ENCODE measurements at places on chromosomes 6 and 20.

DNA sequence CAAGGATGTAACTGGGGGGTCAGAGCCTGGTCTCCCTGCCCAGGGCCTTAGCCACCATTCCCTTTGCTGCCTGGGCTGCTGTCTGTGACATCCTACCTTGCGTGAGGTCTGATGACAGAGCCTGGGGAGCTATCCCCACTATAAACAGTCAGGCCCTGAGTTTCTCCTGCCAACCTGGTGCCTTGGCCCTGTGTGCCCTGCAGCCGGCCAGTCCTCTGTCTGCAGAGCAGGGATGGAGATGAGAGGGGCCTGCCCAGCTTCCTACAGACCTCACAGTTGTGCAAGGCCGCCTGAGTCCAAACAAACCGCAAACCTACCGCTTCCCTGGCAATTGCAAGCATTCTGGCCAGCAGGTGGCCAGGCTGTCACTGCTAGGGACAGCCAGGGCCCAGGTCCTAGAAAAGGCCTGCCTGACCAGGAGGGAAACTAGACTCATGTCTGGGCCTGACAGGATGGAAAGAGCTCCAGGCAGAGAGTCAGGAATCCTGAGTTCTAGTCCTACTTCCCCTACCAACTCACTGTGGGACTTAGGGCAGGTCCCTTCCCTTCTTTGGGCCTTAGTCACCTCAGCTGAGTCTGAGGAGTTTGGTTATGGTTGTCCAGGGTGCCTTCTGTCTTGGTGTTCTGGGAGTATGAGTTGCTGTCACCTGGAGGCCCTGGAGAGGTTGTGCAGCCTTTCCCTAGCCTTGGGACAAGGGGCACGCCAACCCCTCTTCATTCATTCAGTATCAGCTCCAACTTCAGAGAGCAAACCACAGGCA is 86.2 kb downstream of the VEGFA start:
- DNase-seq, result peak; percentile 44

DNA sequence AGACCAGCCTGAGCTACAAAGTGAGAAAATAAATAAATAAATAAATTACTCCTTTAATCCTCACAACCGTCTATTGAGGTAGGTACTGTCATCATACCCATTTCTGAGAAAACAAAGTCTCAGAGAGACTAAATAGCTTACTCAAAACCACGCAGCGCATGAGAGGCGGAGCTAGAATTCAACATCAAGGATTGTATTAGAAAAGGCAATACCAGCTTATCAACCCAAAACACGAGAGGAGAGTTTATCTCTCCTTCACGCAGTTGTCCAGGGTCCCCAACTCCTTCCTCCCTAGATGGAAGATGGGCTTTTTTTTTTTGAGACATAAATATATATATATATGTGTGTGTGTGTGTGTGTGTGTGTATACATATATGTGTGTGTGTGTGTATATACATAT is 12.2 kb downstream of the HNF4A start:
- DNase-seq, result no peak

GRCh38 chr6:78829407-78829806 is 37.9 kb upstream of the IRAK1BP1 start:
- DNase-seq, result no peak

DNA sequence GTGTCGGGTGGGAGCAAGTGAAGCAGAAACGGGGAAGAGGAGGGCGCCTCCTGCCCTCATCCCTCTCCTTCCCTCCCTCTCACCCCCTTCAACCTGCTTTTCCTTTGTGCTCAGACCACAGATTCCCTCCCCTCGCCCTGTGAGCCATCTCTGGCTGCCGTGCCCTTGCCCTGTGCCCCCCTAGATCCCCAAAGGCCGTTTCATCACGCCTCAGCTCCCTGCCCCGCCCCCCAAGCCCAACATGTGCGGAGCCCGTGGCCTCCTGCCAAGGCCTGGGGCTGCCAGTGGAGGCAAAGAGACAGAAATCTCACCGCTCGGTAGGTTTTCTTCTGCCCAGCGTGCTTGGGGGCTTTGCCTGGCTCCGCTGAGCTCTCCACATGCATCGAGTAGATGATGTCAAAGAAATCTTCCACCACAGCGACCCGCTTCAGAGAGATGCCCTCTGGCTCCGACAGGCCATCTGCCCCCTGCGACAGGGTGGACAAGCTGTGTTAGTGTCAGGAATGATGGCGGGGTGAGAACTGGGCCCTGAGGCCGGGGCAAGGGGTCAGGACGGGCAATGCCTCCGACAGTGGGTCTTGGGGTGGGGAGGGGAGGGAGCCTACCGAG is 57.6 kb downstream of the NOL4L start:
- DNase-seq, result no peak

- DNase-seq, result no peak
Measured at GRCh38 chr20:34185766-34186620, 55.2 kb upstream of the ASIP start.

GRCh38 chr20:47708140-47708807 is 77.0 kb downstream of the SULF2 start:
- no peak for DNase-seq

- no peak for DNase-seq
Measured at GRCh38 chr6:143616741-143617140, 61.0 kb upstream of the PHACTR2 start.

DNA sequence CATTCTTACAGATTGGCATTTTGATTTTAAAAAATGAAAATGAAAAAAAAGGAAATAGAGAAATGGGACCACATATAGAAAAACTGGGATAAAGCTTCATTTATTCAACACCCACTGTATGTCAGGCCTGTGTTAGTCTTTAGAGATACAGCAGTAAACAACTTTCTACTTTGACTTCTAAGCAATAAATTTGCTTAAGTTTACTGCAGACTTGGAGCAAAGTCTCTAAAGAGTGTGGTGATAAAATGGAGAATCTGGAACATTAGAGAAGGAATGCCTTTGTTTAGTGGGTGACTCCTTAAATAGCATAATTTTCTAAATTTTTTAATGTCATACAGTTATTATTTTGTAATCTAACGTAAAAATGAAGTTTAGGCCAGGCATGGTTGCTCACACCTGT is 80.7 kb upstream of the CNKSR3 start:
- DNase-seq, result no peak

DNA sequence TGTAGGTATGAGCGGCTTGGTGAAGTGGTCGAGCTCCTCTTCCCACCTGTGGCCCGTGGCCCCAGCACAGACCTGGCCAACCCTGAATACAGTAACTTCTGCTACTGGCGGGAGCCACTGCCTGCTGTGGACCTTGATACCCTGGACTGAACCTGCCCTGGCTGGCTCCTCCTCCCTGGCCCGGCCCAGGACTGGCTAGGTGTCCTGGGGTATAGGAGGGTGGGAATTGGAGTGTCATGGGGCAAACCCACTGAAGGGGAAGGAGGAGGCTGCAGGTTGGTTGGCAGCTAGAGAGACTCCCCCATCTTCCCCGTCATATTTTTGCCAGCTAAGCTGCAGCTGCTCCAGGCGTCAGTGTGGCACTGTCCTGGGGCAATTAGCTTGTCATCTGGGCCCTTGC is 7.9 kb downstream of the EMILIN3 start:
- DNase-seq, result no peak

GRCh38 chr20:19256906-19257595 is 44.6 kb downstream of the SLC24A3 start:
- DNase-seq, result no peak

- no peak for DNase-seq
Measured at GRCh38 chr20:7406671-7407070, 533.6 kb downstream of the HAO1 start.

DNA sequence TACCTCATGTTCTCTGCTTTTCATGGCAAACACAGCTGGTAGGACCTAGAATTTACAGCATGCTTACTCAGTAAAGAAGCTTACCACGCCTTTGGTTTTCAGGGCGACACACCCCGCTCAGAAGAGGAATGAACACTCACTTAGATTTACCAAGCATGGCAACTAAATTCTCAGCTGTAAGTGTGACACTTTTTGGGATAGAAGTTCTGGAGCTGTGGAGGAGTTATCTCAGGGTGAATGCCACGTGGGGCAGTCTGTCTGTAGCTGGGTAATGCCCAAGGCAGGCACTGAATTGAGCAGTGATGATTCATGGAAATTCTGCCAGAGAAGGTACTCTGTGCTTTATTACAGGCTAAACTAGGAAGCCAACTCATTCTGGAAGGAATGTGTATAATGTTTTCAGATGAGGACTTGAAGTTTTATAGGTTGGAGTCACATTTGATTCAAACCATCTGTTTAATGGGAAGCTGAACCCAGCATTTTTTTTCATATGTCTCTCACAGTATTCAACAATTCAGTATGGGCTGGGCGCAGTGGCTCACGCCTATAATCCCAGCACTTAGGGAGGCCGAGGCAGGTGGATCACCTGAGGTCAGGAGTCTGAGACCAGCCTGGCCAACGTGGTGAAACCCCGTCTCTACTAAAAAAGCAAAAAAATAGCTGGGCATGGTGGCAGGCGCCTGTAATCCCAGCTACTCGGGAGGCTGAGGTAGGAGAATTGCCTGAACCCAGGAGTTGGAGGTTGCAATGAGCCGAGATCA is 3.5 kb upstream of the PRIM2 start:
- DNase-seq, result peak; percentile 98

- DNase-seq, result no peak
Measured at GRCh38 chr6:148389086-148389485, 46.4 kb downstream of the SASH1 start.

All from iris pigment epithelial cell (primary cell).